Activated CD4-positive, alpha-beta T cell treated with anti-CD3 and anti-CD28 coated beads, Interleukin-2, amount 10 ng/mL, durations not matched to agents 24 days and 14 days (primary cell): ENCODE measurements at places on chromosomes 11 and 22.

DNA sequence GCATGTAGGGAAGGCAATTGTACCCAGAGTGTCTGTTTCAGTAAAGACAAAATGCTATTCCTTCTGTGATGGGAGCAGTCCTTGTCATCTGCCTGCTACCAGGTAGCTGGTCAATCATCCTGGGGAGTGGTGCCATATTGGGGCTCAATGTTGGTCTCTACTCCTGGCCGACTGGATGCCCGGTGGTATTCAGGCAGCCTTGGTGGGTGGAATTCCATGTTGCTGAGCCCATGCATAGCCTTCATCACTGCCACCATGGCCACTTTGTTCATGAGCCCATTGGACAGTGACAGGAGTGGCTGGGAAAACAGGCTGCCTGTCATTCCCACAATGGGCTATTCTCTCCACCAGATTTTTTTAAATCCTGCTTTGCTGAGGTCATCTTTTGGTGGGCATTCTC is 121.0 kb downstream of the WNT7B start:
- no peak for DNase-seq

DNA sequence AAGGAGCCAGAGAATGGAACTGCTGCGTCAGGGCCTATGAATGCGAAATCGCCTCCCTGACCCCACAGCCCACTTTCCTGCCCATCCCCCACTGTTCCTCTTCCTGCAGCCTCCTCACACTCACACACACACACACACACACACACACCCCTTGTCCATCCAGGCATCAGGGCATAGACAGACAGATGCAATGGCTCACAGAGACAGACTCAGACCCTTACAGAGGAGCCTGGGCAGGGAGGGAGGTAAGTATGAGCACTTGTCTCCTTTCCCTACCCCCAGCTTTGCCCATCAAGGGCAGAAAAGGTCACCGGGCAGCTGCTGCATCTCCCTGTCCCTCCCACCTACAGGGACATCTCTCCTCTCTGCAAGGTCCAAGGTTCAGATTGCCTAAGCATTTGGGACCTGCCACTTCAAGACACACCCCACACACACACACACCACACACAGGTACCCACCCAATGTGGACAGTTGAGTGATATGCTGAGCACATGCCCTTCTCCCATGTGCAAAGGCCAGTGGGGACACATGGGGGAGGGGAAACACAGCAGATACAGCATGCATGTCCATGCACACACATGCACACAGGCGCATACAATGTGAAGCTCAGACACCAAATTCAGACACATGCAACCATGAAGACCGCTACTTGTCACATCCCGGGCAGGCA is 2.0 kb upstream of the NRXN2 start:
- DNase-seq: no peak

GRCh38 chr11:3042496-3043314 is 14.5 kb downstream of the CARS1 start:
- no peak for DNase-seq

DNA sequence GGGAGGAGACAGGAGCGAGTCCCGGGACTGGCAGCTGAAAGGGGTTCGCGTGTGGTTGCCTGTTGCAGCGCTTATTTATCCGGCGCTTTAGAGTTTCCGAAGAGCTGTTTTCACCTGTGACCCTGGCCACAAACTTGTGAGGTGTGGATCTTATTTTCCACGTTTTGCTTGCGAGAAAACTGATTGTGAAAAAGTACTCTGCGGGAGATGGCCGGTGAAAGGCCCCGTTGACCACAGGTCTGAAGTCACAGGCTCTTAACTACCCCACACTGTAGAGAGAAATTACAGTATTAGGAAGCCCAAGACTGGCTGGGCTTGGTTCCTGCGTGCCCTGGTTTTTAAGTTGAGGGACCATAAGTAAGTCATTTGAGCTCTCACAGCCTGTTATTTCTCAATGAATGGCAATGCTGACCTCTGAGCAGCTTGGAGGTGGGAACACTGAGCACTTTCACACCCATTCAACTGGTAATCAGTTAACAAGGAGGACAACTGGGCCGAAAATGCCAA is 379 bp upstream of the RAB38 start:
- DNase-seq: no peak

DNA sequence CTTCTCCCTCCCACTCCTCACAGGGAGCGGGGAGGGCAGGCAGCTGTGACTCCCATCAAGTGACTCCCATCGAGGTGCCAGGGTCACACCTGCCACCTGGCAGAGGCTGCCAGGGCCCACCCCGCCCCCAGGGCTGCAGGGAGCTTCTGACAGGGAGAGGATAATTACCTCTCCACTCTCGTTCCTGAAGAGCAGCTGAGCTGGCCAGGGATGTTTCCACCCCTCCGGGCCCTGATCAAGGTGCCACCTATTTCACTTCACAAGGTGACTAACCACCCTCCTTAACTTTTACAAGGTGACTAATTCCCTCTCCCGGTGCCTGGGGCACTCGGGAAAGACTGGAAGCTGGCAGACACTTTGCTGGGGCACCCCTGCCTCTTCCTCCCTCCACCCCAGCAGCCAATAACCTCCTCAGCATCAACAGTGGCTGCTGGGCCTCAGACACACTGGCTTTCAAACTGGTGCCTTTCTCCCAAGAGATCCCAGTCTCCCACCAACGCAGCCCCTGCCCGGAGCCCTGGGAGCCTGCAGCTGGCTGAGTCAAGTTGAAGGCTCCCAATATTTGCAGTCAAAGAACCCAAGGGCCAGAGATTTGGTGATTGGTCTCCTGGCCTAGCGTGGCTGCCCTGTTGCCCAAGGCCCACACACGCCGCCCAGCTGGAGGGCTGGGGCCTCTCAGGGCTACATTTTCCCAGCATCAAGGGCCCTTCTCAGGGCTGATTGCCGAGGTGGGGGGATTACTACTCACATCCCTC is 22.0 kb upstream of the MYRF start:
- no peak for DNase-seq

- DNase-seq: no peak
Observed at GRCh38 chr11:68678031-68678441, 6.3 kb upstream of the GAL start.

- DNase-seq: no peak
Observed at GRCh38 chr11:99739464-99740089, 718.8 kb downstream of the CNTN5 start.

DNA sequence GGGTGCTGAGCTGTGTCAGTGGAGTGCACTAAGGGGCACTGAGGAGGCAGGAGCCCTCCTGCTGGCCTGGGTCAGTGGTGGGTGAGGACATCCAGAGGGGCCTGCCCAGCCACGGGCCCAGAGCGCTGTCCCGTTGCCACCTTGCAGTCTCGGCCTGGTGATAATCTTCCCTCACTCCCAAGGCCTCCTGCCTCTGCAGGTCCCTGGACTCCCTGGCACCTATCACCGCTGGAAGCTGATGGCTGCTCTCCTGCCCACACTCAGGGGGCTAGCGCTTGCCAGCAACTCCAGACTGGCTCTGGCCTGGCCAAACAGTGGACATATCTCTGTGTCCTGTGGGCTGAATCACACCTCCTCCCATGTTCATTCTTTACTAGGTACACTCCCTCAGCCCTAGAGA is 86.5 kb upstream of the PITPNB start:
- DNase-seq: no peak

- DNase-seq: peak; percentile 68
Observed at GRCh38 chr11:68550485-68550817, 89.9 kb downstream of the PPP6R3 start.

GRCh38 chr11:44096360-44097185 is 1.1 kb downstream of the EXT2 start:
- no peak for DNase-seq
